ENCODE measurements at places on chromosomes 12 and 14.

- DNase-seq = no peak
These were observed 4.2 kb downstream of the OR10G3 start for GRCh38 chr14:21575661-21576060.

- peak; percentile 14 for DNase-seq
These were observed 420.1 kb downstream of the FUT8 start for GRCh38 chr14:65832431-65833266.

- DNase-seq = no peak
These were observed 420.5 kb downstream of the ZFP36L1 start for GRCh38 chr14:68372368-68372767.

DNA sequence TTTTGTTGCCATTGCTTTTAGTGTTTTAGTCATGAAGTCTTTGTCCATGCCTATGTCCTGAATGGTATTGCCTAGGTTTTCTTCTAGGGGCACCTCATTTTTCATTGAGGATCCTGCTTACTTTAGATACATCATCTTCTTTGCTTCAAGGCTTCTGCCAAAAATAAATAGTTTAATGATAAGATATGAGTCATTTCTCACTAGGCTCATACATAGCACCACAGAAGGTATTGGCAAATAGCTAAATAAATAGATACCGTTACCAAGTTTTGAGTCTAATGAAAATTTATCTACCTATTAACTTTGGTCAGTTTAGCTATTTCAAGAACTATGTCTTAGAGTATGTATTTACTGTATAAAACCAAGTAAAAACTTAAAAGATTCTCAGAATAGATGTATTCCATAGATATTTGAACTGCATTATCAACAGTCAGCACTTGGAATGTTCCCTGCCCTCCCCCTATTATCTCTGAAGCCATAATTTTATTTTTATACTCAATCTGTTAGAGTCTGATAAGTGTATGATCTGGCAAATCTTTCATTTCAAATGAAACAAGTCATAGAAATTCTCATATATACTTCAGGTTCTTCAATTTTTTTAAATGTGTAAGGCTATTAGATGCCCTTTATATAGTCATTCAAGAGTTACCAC, 310.2 kb downstream of the CCDC91 start:
- DNase-seq = peak; percentile 47

DNA sequence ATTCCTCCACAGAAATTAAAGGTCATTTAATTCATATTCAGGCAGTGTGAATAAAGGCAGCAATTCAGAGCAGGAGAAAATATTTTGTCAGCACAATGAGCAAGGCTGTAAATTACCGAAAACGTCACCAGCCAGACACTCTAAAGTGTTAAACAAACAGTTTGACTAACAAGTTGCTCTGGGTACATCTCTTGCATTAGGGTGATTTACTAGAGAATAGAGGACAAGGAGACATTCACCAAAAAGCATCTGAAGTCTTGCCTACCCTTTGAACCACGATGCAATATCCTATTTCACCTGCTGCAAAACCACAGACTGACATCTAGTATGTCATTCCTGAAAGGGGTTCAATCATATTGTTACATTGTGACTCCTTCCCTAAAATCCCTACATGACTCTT, 27.1 kb upstream of the GPHB5 start:
- DNase-seq = no peak

- peak; percentile 85 for DNase-seq
These were observed 59.5 kb downstream of the VEZT start for GRCh38 chr12:95277139-95277538.

DNA sequence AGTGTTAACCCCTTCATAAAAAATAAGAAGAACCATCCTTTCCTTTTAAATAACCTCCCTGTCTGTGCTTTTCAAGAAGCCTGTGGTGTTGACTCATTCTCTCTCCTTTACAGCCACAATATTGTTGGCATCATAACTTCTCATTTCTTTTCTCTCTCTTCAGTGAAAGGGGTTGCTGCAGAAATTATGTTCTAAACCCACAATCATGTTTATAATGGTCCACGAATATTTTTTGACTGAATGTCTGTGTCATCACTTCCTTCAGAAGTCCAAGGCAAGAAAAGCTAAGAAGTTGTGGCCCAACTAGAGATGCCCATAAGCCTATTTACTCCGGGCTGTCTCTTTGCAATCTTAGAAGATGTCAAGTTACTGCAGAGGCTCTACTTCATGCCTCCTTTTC, 488.3 kb downstream of the APAF1 start:
- peak; percentile 28 for DNase-seq

Measured in fibroblast of skin of right biceps (primary cell).